Activated CD4-positive, alpha-beta T cell treated with anti-CD3 and anti-CD28 coated beads, Interleukin-2, Interleukin-4, amounts not matched to agents 100 ng/mL and 50 ng/mL, durations not matched to agents 16 hours and 8 hours (primary cell): ENCODE measurements at places on chromosomes 1 and 21.

DNA sequence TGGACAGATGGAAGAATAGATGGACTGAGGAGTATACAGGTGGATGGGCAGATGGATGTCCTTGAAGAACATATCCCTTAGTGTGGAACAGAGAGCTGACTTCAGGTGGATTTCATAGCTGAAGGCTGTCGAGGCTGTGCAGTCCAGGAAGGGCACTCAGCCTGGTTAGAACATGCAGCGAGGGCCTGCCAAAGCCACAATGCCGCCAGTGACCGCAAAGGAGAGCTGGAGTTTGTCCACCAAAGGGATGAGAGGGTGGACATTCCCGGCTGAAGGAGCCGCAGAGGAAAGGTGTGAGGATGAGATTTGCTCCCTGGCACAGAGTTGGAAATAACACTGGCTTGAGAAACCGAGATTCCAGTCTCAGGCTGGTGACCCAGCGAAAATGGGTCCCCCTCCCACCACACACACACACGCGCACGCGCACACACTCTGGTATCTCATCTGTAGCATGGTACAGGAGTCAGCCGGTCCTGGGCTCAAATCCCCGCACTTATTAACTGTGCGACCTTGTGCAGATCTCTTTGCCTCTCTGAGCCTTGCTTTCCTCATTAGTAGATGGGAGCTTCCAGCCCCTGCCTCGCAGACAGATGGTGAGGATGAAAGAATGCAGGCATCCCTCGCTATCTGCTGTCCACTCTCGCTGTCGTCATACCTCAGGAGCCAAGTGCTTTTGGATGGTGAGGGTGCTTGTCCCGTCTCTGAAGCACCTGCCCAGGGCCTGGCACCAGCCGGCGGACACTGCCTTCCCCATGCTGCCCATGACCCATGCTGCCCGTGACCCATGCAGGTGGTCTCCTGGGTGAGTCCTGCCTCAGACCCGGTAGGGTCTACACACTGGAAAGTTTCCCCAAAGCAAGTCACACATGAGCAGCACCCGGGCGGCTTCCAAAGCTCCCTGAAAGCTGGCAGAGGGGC, 26.8 kb upstream of the EFHD2 start:
- DNase-seq, result no peak

DNA sequence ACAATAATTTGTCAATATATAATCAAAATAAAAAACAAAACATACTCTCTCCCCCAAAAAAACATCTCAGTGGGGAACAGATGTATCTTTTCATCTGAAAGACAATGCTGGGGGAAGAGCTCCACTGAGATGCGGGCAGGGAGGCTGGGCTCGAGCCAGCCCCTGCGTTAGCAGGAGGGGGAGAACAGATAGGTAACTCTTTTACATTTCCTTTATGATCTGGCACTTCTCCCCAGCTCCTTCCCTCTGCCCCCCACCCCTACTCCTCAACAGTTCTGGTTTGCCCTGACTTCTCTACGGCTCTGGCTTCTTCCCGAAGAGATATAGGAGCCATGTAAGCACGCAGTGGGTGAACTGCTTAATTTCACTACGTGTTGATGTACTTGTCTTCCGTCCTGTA, 12.4 kb downstream of the LEPR start:
- no peak for DNase-seq

GRCh38 chr1:240029418-240029817, 62.3 kb upstream of the FMN2 start:
- DNase-seq, result no peak

- DNase-seq, result no peak
These were observed 25.6 kb downstream of the TOMM20 start for GRCh38 chr1:235102993-235103411.

DNA sequence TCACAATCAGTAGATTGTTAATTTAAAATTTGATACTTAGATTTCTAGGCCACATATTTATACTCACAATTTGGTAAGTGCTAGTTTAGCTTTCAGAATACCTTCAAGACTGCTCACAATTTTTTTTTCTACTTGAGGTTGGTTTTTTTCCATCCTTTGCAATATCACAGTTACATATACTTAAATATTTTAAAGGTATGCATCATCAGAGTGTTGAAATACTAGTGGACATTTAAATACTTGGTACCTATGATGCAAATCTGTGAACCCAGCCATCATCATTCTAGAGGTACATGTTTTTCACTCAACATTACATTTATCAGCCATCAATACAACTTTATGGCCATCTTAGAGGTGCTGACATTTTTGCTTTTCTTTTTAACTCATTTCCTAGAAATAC, 6.2 kb upstream of the LRRC40 start:
- DNase-seq, result no peak

- DNase-seq, result no peak
These were observed 240.4 kb downstream of the DPYD start for GRCh38 chr1:97680470-97680869.

GRCh38 chr1:146051452-146051851, 29.9 kb upstream of the HJV start:
- no peak for DNase-seq

- DNase-seq, result no peak
These were observed 14.6 kb downstream of the TAF13 start for GRCh38 chr1:109061183-109061582.

GRCh38 chr1:103435443-103435842, 90.1 kb upstream of the RNPC3 start:
- no peak for DNase-seq

- no peak for DNase-seq
These were observed 6.6 kb downstream of the TNFRSF8 start for GRCh38 chr1:12069623-12070244.

- DNase-seq, result no peak
These were observed 346.2 kb downstream of the SMYD3 start for GRCh38 chr1:246160905-246161304.

DNA sequence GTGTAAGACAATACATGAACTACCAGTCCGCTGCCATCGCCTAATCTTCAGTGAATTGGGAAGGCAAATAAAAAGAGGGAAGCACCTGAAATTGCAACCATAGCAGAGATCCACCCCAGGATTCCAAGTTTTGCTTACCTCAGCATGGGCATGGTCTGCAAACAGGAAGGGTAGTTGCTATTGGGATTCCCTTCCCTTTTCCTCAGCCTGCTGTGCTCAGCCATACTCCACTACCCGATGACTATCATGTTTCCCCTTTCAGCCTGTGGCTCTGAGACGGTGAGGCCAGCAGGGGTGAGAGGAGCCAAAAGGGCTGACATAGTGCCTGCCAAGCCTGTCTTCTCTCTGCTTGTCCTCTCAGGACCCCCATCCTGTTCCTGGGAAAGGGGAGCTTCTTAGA, 64.2 kb downstream of the GPR137B start:
- DNase-seq, result no peak

DNA sequence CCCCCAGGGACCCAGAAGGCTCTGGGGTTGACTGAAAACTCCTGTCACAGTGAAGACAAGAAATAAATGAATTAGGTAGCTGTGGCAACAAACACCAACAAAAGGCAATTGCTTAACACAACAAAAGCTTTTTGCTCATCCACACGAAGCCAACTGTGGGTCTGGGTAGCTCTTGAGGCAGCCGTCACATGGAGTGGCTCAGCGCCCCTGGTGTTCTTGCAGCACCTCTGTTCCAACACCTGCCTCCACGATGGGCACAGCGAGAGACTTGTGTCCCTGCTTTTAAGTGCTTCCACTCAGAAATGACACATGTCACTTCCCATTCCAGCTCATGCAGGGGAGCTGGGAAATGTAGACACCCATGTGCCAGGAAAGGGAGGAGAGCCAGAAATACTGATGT, 364.5 kb upstream of the DUSP10 start:
- no peak for DNase-seq

GRCh38 chr21:26194326-26194725, 23.8 kb upstream of the APP start:
- DNase-seq, result no peak

GRCh38 chr1:65998763-65999583, 206.3 kb downstream of the PDE4B start:
- DNase-seq, result no peak

GRCh38 chr1:223364685-223365382, 858 bp upstream of the SUSD4 start:
- no peak for DNase-seq
